Activated CD8-positive, alpha-beta T cell treated with anti-CD3 and anti-CD28 coated beads for 36 hours (primary cell): ENCODE measurements at places on chromosomes 1 and 21. TPM values are rescaled to one million over a fixed set of nuclear protein-coding genes. Genes with fewer than 3 reads are reported as not detected.
A peak's percentile ranks its signal among the peaks of the same experiment; 100 is the strongest.

- no peak for DNase-seq
Observed at GRCh38 chr1:211975152-211975941, 60.0 kb downstream of the INTS7 start.

GRCh38 chr21:27812279-27812678 lies 845.4 kb upstream of the ADAMTS5 start:
- no peak for DNase-seq

GRCh38 chr1:97451046-97451826 lies 469.6 kb downstream of the DPYD start:
- DNase-seq: no peak

DNA sequence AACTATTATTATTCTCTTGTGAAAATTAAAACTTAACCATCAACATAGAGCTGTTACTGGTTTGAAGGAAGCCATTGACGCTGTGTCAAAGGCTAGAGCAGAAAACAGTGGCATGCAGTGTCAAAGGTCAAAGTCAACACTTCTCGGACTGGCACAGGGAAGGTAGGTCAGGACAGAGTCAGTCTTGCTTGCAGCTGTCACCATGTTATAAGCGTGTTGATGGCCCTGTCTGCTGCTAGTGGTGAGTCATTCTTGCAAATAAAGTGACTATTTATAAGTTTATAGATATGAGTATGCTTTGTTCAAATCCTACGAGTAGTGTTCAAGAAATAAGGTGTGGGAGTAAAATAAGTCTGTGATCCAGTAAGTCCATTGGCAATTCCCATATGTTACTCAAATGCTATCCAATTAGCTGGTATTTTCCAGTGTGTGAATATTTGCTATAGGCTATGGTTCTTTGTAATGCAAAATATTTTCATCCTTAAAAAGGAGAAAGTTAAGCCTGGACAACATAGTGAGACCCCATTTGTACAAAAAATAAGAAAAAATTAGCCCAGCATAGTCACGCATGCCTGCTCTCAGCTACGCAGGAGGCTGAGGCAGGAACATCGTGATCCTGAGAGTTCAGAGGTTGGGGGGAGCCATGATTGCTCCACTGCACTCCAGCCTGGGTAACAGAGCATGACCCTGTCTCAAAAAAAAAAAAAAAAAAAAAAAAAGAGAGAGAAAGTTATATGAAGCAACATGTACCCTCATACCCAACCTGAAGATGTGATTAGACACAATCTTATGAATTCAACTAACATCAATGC lies 26.3 kb upstream of the TINAGL1 start:
- DNase-seq: no peak

DNA sequence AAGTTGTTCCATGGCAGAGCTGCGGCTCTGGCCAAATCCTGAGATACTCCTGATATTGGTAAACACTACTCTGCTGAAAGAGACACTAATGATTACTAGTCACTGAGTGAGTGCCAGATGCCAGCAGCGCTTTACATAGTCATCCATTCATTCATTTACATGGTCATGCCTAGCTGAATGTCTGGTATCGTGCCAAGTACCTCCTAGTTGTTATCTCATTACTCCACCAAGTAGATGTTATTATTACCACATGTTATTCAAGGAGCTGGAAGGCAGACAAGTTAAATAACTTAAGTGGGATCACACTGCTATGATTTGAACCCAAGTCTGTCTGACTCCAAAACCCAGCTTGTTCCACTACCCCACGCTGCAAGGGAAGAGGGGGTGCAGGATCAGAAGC lies 4.7 kb downstream of the OLFML2B start:
- DNase-seq: no peak

GRCh38 chr21:26224366-26224765 lies 53.8 kb upstream of the APP start:
- no peak for DNase-seq

GRCh38 chr1:85576642-85577418 lies 3.7 kb upstream of the CCN1 start:
- DNase-seq: peak; percentile 77

GRCh38 chr1:50246869-50247268 lies 138.1 kb downstream of the ELAVL4 start:
- DNase-seq: no peak

GRCh38 chr1:10438677-10439163 lies 8.5 kb downstream of the CENPS start:
- no peak for DNase-seq

DNA sequence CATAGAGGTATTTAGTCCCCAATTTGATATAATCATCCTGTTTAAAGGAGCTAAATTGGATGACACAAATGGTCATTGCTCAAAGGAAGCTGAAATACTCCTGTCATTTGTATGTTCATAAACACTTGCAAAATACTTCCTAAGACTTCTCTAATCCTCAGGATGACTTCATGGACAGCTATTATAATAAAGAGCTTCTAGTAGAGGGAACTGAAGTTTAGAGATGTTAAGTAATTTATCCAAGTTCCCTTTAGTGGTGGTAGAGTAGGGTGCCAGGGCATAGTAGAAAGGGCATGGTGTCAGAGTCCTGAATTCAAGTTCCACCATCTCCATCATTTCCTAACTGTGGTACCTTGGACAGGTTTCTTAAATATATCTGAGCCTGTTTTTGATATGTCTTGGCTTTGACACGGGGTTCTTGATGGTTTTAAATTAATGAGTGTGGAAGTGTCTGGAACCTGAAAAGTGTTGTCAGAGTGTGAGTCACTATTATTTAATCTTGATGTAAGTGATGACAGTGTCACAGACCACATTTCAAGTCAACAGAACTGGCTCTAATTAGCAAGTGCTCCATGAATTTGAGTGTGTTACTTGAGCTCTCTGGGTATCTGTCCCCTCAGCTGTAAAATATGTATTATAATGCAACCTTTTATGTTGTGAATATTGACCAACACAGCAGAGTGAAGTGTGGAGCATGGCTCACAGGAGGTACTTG lies 12.1 kb upstream of the GBP6 start:
- no peak for DNase-seq

DNA sequence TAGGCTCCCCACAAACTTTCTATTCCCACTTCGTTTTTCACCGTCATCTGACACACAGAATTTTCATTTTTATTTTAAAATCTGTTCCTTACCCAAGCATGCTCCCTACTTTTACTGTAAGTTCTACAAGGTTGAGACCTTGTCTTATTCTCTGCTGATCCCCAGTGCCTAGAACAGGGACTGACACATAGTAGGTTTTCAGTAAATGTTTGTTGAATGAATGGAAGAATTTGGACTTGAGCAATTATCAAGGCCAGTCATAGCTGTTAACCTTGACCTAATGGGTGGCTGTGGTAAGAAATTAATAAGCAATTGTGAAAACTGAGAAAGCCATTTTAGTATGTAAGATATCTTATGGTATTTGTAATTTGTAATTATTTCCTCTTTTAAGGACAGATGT lies 71.1 kb downstream of the LAMC1 start:
- no peak for DNase-seq

The GOLT1A gene
- total RNA-seq: not detected

The KDF1 gene
- total RNA-seq: 0.18 TPM

The APCS gene
- total RNA-seq: not detected
